ENCODE measurements at places on chromosomes 1 and 21.

DNA sequence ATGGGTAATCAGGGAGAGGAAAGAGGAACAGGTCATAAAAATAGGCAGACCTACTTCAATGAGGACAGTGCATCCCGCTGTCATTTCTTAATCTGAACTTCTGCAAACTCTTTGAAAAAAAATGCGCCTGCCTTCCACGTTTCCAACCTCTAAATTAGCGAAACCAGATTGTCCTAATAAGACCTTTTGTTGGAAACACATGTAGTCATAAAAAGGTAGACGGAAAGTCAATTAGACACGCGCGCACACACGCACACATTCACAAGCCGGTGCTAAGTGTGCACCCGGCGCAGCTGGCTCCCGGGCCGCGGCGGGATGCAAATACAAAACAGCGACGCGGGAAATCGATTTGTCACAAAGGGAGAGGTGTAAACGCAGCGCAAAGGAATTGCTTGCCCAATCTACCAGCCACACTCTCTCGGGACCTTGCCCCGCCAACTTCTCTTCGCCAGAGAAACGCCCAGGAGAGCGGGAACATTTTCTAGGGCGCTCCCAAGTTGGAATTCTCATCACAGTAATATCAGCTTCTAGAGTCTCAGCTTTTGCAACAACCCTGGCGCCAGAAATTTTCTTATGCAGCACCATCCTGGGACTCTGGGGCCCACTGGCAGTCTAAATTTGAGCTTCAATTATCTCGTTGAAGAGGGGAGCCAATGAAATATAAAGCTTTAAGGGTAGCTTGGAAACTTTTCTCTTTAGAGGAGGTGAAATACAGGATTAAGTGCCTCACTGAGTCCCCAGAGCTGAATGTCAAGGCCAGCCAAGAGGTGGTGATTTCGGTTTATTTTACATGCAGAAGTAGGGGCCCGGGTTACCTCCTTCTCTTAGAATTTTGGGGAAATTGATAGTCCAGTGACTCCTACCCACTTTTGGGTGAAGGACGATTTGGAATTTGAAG, 4.5 kb downstream of the PRRX1 start:
- no peak for DNase-seq

GRCh38 chr1:166133276-166133841, 33.4 kb downstream of the FAM78B start:
- no peak for DNase-seq

DNA sequence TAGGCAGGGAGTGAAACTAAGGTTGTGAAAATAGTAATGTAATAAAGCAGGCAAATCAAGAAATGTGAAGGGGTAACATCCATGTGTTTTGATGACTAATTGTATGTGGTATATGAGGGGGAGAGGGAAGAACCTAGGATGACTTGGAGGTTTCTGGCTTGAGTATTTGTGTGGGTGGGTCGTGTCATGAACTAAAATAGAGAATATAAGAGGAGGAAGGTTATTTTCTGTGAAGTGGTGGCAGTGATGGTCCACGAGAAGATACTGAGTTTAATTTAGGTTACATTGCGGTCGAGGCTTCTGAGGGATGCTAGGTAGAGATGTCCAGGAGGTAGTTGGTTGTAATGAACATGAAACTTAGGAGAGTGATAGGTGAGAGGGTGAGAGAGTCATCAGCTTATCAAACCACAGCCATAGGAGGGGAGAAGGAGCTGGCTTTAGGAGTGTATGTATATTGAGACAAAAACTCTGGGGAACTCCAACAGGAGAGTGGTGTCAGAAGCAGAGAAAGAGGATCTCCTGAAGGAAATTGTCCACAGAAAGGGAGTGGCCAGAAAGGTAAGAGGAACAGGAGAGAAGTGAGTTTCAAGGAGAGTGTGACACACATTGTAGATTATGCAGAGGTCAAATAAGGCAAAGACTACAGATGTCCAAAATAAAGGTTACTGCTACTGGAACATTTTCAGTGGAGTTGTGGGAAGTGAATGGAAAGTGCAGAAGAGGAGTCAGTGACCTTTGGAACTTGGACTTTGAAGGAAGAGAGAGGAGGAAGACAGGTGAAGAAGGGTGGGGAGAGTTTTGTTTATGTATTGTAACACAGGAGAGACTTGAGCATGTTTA, 89.0 kb upstream of the MACF1 start:
- DNase-seq, result no peak

- DNase-seq, result no peak
Observed at GRCh38 chr1:205454903-205455335, 926 bp downstream of the BLACAT1 start.

DNA sequence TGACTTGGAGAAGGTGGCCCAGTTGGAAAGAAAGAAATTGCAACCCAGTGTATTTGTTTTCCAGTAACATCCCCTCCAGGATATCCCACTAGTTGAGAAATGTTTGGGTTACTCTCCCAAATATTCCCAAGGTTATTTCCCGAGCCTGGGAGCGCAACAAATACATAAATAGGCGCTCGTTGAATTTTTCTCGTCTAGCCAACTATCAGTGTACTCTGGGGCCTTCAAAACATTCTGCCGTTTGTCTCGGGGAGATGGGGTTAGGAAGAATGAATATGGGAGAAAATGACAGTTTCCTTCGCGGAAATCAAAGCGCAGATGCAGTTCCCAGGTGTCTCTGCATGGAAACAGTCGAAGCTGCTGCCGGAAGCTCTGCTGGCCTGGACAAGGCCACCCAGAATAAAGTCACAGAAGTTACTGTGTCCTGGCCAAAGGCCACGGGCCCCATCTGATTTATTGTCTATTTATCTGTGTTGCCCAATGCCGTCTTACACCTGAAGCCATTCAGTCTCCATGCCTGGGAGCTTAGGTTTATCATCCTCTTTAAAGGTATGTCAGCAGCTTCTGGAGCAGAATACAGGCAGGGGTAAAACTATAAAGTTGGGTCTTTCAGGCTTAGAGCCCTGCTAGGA, 1.0 kb downstream of the C1orf115 start:
- no peak for DNase-seq

GRCh38 chr1:2130871-2131289, 63.7 kb downstream of the FAAP20 start:
- no peak for DNase-seq

DNA sequence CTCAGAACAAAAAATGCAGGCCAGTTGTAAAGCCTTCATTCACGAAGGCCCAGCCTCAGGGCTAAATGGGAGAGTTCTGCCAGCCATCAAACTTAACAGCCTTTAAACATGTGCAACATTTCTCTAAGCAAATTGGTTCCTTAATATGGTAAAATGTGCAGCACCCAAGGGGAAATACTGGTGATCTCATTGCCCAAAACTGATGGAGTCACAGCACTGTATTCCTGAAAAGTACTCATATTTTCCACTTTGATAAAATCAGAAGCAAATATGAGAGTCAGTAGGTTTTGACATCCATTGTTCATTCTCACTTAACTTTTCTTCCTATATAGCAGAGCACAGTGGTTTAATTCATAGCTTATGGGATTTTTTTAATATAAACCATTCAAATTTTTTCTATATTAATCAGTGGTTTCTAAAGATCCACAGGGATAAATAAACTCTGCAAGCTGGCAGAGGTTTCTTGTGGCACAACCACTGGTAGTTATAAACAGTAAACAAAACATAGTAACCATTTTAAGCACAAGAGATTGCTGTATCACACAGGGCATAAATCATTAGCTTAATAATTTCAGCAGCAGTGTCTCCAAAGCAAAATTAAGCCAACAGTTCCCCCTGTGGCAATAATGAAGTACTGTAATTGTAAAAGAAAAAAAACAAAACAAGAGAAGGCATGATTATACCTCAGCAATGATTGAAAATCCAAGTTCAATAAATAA, 106.9 kb upstream of the LYPLAL1 start:
- no peak for DNase-seq

DNA sequence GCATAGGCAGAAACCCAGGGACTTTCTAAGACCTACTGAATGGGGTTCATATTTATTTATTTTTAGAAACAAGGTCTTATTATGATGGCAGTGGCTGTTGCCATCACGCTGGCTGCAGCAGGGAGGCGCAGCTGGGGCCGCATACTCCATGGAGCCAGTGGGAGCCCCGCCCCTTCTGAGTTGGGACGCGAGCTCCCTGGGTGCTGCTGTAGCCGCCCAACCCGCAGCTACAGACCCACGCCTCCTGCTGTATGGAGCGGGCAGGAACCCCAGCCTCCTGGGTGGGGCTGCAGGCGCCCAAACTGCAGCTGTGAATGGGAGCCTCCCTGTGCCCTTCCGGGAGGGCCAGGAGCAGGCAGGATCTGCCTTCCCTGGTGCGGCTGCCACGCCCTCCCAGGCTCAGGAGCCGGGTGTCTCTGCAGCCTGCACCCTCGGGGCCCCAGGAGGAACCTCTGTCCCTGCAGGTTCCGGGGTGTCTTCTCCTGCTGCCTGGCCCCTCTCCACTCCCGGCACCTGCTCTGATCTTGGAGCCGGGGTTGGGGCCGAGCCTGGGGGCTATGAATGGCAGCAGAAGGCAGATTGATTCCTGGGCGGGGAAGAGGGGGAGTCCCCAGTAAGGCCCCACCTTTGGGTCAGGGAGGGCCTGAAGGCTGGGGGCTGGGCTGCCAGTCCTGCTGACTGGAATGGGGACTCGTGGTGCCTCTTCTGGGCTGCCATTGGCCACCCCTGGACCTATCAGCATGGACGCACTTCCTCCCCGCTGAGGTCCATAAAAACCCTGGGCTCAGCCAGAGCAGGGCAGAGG, 66.5 kb upstream of the LRRN2 start:
- DNase-seq, result no peak

DNA sequence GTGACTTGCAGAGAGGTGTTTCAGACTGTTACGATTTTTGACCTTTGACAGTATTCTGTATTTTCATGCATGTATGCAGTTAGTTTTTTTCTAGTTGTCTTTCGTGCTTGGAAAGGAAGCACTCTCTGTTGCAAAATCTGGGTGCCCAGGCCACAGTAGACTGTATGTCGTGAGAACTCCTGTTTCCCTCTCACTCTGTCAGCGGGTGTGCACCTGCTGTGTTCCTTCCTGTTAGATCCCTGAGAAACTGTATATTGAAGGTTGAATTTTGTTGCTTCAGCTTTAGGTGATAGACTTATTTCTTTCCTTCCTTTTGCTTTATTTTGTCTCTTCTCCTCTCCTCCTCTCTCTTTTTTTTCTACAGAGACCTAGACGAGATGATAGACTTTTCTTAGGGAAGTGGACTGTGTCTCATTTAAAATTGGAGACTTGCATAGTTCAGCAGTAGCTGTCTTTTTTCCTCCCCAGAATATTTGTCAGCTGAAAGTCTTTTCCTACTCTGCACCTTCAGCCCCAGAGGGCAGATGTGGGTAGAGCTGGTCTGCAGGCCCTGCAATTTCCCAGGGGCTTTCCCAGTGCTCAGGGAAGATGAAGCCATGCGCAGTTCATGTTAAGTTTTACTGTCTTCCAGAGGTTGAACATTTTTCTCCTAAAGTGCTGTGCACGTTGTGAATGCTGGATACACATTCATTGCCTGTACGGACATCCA, 1.4 kb downstream of the TRAPPC10 start:
- DNase-seq, result peak; percentile 14

DNA sequence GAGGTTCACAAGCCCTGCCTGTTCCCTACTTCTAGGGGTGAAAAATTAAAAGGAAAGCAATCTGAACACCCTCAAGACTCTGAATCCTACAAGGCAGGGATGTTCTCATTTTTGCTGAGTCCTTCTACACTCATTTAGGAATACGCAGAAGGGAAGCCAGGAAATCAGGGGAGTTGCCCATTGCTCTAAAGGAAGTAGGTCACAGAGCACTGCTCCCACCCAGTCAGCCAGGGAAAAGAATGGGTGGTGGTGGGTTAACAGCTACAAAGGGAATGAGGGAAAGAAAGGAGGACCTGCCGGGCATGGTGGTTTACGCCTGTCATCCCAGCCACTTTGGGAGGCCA, 2.4 kb upstream of the CTTNBP2NL start:
- no peak for DNase-seq
